Activated CD4-positive, alpha-beta T cell treated with anti-CD3 and anti-CD28 coated beads, Interleukin-10, Interleukin-2, amounts not matched to agents 100 ng/mL and 50 ng/mL, durations not matched to agents 16 hours and 8 hours (primary cell): ENCODE measurements at places on chromosomes 6 and 20.

GRCh38 chr6:16832043-16832567 is 70.8 kb upstream of the ATXN1 start:
- no peak for DNase-seq

DNA sequence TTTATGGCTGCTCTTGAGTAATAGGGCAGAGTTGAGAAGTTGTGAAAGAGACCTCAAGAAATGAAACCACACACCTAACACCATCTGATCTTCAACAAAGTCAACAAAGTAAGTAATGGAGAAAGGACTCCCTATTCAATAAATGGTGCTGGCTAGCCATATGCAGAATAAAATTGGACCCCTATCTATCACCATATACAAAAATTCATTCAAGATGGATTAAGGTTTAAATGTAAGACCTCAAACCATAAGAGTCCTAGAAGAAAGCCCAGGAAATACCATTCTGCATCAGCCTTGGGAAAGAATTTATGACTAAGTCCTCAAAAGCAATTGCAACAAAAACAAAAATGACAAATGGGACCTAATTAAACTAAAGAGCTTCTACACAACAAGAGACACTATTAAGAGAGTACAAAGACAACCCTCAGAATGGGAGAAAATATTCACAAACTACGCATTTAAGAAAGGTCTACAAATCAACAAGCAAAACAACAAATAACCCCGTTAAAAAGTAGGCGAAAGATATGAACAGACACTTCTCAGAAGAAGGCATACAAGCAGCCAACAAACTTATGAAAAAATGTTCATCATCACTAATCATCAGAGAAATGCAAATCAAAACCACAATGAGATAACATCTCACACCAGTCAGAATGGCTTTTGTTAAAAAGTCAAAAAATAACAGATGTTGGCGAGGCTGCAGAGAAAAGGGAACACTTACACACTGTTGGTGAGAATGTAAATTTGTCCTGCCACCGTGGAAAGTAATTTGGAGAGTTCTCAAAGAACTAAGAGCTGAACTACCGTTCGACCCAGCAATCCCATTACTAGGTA is 4.0 kb downstream of the MAP3K5 start:
- peak; percentile 63 for DNase-seq

GRCh38 chr6:154202339-154202738 is 154.3 kb downstream of the IPCEF1 start:
- no peak for DNase-seq

- DNase-seq, result no peak
Observed at GRCh38 chr6:3240595-3240994, 13.1 kb upstream of the TUBB2B start.

DNA sequence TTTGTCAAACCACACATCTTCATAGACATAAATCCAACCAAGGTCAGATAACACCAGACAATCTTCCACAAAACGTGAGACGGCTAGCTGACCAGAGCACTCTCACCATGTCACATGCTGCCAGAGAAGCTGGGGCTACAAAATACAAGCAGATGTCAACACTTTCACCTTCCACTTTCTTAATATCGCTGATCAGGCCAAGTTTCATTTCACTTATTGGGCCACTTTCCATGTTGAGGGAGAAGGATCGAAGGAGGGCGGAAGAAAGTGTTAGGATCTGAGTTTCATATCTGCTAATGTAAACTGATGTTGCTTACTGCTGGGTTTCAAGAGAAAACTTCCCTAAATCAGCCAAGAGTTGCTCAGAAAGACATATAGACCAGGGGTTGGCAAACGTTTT is 177.0 kb upstream of the PRDM1 start:
- no peak for DNase-seq

DNA sequence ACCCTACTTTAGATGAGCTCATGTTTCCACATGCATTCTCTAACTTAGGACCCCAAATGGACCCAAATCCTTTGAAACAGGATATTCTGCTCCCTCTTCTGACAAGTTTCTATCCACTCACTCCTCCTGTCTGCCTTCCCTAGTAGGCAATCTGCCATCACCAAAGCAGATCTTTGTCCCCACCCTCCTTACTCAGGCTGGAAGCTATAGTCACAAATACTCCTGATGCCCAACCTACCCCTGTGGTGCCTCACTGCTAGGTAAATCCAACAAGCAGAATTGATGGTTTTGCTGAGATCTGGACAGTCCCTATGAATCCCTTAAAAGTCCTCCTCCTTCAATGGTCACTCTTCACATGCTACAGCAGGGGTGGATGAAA is 21.7 kb downstream of the ELOVL5 start:
- no peak for DNase-seq

DNA sequence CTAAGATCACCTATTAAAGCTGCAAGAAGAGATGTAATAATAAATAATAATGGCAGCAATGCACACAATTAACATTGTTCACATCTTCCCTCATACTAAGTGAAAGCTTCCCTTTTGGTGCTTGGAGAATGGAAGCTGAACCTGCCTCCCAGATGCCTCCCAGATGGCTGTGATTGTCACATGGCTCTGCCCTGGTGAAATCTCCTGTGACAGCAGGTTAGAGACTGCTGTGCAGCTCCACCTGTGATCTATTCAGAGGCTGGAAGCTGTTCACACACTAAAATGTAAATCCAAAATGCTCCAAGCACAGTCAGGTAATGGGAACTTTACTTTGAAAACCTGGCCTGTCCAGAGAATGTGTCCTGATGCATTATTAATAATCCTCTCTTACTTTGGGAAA is 41.7 kb upstream of the RGS17 start:
- no peak for DNase-seq

DNA sequence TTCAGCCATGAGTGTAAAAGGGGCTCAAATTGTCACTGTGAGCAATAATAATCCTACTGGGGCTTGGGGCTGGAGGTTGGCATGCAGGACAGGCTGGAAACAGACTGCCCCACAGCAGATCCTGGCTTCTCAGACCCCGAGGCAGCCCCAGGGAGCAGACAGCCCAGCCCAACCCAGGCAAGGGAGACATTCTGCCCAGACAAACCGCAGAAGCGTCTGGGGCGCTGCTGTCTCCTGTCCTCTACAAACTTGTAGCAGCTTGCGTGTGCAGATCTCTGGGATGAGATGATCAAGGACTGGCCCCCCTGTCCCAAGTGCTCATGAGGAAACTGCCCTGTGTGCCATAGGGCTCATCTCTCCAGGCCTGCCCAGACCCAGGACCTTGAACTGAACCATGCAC is 84.6 kb downstream of the MAFB start:
- DNase-seq, result no peak

DNA sequence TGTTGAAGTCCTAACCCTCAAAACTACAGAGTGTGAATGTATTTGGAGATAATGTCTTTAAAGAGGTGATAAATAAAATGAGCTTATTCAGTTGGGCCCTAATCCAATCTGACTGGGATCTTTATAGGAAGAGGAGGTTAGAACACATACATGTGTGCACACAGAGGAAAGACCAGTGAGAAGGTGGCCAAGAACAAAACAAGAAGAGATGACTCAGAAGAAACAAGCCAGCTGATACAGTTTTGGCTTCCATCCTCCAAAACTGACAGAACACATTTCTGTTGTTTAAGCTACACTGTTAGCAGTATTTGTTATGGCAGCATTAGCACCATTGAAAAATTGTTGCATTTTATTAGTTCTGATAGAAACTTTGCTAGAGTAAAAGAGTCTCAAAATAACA is 609.3 kb upstream of the IMPG1 start:
- no peak for DNase-seq

GRCh38 chr6:40950986-40951698 is 87.9 kb downstream of the UNC5CL start:
- DNase-seq, result no peak

GRCh38 chr20:20492521-20493332 is 124.8 kb downstream of the INSM1 start:
- DNase-seq, result no peak

DNA sequence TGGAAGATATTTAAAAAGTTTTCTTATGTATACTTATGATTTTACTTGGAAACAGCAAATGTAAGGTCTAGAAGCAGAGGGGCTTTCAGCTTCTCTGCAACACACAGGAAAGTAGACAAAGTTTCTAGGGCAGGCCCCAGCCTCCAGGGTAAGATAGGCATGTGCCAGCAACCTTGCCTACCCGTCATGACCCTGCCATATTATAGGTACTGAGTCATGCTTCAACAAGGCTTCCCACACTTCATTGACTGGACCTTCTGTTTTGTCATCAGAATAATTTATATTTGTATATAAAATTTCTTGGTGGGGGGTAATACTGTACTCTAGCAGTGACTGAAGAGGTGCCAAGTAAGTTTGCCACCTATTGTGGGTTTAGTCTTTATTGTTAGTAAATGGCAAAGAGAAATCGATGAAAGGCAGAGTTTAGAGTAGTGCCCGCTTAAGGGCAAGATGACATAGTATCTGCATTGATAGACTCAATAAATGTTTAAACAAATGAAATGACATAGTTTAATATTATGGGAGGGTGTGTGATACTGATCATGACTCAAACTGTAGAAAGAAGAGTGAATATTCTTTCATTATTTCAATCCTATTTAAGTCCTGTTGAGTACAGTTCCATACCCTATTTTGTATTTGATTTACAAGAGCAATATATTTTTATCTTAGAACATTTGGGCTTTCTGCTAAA is 95.6 kb downstream of the JARID2 start:
- DNase-seq, result no peak

- DNase-seq, result peak; percentile 51
Observed at GRCh38 chr6:63571361-63572043, 778 bp upstream of the LOC128125822 start.

DNA sequence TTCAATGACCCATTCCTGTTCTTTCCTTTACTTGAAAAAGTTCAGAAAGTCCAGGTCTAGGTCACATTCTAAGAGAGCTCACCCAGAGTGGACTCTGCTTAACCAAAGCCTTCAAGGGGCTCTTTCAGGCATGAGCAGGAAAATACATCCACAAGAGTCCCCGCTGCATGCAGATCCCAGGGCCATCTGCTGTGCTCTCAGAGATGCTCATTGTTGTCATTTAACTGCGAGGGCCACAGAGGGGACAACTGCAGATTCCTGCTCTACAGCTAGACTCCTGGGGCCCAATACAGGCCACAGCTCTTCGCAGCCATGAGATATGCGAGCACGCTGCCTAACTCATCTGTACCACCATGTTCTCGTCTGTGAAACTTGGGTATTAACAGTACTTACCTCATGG is 295.6 kb upstream of the QKI start:
- no peak for DNase-seq

DNA sequence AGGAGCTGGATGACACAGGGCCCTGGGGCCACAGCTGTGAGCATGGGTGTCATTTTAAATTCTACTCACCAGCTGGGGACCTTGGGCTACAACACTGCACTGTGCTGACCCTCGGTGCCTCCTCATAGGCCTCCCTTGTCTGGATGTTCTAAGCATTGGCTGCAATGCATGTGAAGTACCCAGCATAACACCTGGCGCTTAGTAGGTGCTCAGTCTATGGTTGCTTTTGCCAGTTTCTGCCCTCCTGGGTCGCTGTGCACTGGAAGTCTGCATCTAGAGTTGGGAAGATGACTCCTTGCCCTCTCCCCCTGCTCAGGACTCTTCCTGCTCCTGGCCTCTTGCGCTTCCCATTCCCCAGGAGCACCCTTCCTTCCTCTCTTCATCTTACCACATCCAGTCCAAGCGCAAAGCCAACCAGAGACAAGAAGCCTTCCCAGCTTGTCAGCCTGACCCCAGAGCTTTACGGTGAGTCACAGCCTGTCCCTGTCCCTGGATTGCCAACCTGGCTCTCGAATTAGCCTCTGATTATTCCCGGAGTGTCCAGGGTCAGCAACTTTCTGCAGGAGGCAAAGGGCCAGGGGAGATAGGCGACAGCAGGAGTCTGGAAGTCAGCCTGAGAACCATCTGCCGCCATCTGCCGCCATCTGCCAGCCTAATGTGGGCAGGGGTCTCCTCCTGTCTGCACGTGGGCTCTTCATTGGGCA is 8.8 kb downstream of the SLC13A3 start:
- DNase-seq, result no peak

DNA sequence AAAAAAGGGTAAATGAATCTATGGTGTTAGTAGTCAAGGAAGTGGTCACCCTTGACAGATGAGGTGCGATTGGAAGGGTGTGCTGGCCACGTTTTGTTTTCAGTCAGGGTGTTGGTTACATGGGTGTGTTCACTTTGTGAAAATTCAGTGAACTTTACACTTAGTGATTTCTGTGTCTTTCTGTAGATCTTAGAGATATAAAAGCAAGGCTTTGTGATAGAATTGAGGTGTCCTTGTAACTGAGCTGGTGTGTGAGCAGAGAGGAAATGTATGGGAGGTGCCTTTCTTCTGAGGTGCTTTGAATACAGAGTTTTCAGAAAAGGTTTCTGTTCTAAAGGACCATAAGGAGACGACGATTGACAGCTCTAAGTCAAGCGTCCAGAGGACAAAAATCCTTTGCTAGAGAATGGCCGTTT is 90.5 kb downstream of the SAMD3 start:
- peak; percentile 86 for DNase-seq

- DNase-seq, result no peak
Observed at GRCh38 chr20:25549172-25549773, 36.1 kb downstream of the NINL start.

DNA sequence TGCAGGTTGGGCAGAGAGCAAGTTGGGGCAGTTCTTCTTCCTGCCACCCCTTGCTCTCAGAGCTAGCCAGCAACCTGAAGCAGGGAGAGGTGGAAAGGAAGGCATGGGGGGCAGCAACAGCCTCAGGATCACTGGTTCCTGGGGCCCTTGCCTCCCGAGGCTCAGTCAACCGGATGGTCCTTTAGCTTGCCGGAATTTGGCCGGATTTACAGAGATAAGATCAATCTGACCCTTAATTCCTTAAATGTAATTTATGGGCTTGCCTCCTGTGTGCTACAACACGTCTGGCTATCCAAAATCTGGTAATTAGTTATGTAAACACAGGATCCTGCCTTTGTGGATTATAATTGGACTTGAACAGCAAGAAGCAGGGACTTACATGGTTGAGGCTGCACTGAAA is 19.5 kb upstream of the TCP11 start:
- DNase-seq, result no peak

- DNase-seq, result no peak
Observed at GRCh38 chr6:134821928-134822864, 127.7 kb downstream of the ALDH8A1 start.

DNA sequence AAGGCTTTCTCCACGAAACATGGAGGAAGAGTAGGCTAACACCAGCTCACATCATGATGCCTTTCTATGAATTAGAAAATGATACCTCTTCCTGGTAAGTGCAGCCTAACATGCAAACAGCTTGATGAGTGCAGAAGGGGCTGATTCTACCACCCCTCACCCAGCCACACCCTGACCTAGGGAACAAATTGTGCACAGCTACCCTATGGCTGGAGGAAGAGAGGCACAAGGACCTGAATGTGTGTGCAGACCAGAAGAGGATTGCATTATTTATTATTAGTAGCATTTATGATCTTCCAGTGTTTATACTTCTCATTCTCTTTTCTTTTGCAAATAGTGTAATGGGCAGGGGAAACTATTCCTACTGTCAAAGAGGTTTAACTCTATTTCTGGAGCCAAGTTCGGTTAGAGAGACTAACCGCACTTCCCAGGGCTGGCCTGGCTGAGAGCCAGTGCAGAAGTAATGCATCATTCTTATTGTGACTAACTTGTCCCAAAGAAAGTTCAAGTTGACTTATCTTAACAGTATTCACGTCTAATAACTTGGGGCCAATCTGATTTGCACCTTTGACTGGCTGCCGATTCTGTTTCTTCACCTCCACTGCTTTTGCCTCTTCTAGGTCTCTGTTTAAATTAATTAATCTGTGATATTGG is 237.5 kb downstream of the CD83 start:
- no peak for DNase-seq

- DNase-seq, result no peak
Observed at GRCh38 chr6:80969439-80969838, 783.0 kb downstream of the TENT5A start.
